ENCODE measurements at places on chromosomes 16 and 17. TPM values are rescaled to one million over a fixed set of nuclear protein-coding genes. Genes with fewer than 3 reads are reported as not detected.
A peak's percentile ranks its signal among the peaks of the same experiment; 100 is the strongest.

GRCh38 chr17:13888056-13888609 is 181.2 kb upstream of the COX10 start:
- no peak for DNase-seq

- DNase-seq: peak; percentile 52
These were observed 718 bp downstream of the ATP2A3 start for GRCh38 chr17:3963237-3964201.

SLC52A1 gene
- 0.31 TPM for total RNA-seq

DNA sequence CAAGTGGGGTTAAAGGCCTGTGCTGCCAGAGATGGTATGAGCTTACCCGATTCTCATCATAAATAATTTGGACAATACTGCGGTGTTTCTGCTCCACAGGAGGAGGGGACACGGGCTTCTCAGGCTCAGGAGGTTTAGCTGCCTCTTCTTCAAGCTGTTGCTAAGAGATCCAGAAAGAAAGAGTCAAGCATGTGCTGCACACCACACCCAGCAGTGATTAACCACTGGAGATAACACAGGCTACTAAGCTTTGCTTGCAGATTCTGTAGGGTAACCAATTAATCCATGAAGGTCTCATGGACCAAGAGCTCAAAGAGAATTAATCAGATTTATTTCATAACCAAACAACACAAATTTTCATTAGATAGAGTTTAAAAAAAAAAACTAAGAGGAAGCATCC is 56.6 kb downstream of the NCOR1 start:
- no peak for DNase-seq

- DNase-seq: no peak
These were observed 194.4 kb downstream of the ANKFN1 start for GRCh38 chr17:56347639-56348038.

DNA sequence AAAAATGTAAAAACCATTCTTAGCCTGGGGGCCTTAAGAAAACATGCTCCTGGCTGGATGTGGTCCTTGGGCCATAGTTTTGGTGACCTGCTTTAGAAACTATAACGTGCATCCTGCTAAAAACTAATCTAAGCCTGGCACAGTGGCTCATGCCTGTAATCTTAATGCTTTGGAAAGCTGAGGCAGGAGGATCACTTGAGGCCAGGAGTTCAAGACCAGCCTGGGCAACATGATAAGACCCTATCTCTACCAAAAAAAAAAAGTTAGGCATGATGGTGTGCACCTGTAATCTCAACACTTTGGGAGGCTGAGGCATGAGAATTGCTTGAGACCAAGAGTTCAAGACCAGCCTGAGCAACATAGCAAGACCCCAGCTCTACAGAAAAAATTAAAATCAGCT is 183.8 kb upstream of the CHMP6 start:
- DNase-seq: no peak

- DNase-seq: no peak
These were observed 34.9 kb downstream of the CD300LF start for GRCh38 chr17:74677558-74678466.

DNA sequence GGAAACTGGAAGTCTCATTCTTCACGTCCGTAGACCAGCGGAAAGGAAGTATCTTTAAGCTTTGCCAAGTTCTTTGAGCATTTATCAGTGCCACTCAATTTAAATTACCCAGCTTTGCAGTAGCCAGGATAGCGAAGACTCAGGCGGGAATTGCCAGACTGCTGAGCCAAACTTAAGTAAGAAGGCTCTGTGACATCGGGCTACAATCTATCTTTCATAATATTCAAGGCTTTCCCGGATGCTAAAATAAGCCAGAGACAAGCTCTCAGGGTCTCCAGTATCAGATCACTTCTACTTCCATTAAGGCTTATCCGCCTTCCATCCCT is 436 bp upstream of the BRIP1 start:
- DNase-seq: no peak

DNA sequence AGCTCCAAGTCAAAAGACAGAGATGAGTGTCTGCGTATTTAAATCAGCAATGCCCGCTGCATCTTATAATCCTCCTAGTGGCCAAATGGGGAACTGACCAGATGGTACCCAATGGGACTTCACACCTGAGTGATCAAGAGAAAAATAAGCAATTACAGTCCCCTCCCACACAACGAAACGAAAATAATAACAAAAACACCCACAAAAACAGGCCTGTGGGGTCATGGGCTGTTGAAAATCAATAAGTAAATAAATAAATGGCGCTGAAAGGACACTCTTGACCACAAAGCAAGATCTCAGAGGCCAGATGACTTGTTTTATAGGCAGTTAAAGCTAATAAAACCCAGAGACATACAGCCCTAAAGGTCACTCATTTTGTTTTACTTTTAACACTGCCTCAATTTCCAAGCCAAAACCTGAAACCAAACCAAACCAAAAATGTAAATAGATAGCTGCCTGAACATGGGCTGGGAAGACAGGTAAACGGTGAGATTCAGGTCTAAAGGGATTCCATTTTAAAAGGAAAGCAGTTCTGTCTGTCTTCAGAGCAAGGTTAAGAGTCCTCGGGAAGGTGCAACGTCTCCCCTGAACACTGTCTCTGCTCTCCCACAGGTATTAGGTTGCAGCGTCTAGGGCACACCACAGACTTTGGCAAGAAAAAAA is 1.3 kb downstream of the ZNF821 start:
- DNase-seq: peak; percentile 86

GUCY2D gene
- total RNA-seq: not detected

ZNF830 gene
- total RNA-seq: 14.5 TPM

DNA sequence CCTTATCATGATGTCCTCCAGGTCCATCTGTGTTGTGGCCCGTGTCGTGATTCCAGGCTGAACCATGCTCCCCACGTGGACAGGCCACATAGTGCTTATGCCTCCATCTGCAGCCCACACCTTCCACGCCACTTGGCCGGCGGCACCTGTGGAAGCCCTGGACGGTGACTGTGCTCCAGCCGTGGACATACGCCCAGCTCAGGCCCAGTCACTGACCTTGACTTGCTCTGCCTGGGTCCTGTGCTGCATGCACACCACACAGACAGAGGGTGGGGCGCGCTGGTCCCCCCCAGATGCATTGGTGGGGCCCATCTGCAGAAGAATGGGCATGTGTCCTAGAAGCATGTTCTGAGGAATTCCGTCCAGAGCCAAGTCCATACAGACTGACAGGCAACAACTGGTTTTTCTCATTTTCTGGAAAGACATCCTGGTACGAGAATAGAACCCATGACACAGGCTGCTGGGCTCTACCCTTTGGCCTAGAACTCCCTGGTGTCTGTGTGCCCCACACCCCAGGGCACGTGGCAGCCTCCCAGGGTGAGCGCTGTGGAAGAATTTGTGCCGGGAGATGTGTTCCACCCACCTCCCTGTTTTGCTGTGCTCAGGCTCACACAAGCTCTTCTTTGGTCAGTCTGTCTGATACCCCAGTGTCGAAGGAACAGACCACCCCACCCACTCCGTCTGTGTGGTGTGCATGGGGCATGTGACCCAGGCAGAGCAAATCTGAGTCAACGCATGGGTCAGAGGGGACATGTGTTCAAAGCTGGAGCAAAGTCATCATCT is 39.5 kb downstream of the GPT2 start:
- DNase-seq: no peak

DNA sequence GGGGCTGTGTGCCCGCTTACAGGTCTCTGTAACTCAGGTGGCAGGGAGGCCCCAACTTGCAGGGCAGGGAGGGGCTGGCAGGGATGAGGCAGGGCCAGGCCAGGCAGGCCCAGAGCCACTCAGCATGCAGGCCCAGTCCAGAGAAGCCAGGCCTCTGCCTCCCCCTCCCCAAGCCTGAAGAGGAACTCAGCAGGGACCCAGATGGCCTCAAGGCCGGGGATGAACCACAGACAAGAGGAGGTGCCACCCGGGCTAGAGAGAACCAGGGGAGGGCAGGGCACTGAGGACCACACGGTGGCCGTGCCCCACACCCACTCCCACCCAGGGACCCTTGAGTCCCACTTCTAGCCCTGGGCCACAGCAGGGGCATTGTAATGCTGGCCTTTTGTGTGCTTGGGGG is 29.8 kb upstream of the EIF1 start:
- no peak for DNase-seq

GRCh38 chr17:34565713-34566112 is 13.7 kb upstream of the TMEM132E start:
- DNase-seq: no peak

TMC8 gene
- not detected for total RNA-seq

- no peak for DNase-seq
These were observed 35.4 kb downstream of the XYLT1 start for GRCh38 chr16:17435318-17435717.

DNA sequence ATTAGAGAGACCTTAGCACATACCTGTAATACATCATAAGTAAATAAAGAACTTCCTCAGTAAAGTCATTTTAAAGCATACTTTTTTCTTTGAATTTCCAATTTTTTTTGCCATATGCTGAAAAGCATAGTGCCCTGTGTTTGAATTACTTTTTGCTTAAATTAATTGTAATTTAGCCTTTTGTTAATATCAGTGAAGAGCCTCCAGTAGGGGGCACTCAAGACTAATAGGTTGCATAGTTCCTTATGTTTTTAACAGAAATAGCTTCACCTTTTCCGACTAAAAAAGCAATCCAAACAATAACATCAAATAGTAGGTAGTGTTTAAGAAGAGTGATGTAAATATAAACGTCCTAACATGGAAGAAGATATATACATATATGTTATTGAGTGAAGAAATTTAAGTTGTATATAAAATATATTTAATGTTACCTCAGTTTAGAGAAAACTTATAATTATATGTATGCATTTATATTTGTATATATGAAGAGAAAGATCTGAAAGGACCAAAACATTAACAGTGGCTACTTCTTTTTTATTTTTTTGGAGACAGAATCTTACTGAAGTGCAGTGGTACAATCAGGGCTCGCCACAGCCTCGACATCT is 18.6 kb downstream of the RAD51C start:
- DNase-seq: peak; percentile 83

DNA sequence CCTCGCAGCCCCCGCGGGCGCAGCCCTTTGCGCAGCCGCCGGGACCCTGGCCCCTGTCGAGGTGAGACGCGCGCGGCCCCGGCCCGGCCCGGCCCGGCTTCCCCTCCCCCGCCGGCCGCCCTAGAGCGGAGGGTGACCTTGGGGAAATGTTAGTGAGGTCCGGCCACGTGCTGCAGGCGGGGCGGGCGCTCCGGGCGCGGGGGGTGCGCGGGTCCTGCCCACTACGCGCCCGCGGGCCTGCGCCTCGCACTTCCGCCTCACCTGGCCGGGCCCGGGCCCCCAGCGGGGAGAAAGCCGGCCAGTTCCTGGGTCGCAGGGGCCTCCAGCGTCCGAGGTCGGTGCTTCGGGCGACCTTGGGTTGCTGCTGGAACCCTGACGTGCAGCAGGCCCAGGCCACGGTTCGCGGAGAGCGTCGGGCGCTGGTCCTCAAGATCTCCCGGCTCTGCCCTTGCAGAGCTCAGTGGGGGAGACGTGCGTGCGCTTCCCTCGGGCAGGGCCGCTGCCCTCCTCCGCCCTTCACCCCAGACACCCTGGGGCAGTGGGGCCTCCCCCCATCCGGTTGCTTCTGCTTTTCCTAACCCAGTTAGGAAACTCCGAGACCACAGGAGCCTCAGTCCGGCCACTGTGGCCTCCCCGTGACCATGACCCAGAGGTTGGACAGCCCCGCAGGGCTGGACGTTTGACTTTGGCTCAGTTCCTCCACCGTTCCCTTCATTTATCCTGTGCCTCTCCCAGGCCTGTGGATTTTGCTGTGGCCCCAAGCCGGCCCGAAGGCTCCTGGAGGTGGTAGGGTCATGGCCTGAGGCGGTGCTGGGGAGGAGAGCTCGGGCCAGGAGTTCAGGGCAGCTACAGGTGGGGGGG is 791 bp downstream of the MCRIP2 start:
- peak; percentile 54 for DNase-seq

DNA sequence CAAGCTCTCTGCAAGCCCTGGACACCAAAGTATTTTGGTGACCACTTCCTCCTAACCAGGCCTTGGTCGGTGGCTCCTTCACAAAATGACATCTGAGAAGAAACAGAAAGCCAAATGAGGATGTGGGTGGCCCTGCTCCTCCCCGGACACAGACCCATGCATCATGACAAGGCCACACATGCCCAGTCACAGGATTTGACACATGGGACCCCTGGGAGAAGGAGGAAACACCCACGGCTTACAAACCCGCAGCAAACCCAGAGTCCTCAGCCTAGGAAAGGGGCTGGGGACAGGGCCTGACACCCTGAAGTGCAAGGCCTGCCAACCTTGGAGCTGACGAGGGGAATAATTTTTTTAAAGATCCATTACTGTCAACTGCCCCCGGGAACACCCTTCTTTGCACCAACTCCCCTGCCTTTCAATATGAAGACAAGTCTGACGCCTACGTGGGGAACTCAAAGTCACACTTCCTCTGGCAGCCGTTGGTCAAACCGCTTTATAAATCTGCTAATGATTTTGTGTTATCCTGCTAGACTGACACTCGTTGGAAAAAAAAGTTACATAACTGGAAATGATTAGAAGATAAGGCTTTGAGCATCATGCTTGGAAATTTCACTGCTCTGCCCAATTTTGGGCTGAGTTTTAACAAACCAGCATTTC is 41.3 kb downstream of the GAS7 start:
- DNase-seq: no peak

GRCh38 chr16:2512735-2513404 is 882 bp upstream of the ATP6V0C start:
- DNase-seq: peak; percentile 67

All from neural progenitor cell (in vitro differentiated cells).